COLO829 (cell line): ENCODE measurements at places on chromosomes 3 and 15.

DNA sequence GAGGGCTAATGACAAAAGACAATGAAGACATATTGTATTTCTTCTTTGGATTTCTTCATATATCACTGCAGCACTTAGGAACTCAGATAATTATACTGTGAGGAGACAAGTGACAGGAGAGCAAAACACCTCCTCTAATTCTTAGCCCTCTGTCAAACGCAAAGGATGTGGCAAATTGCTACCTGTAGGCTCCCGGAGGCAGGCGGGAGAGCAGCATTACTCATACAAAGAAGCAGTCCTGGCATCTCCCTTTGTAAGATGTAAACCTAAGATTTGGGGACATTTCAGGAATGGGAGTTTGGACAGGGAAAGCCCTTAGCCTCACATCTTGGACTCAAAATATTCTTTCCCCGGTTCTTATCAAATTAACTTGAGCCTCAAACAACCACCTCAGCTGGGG, 460.8 kb downstream of the SOX2 start:
- DNase-seq, result no peak

DNA sequence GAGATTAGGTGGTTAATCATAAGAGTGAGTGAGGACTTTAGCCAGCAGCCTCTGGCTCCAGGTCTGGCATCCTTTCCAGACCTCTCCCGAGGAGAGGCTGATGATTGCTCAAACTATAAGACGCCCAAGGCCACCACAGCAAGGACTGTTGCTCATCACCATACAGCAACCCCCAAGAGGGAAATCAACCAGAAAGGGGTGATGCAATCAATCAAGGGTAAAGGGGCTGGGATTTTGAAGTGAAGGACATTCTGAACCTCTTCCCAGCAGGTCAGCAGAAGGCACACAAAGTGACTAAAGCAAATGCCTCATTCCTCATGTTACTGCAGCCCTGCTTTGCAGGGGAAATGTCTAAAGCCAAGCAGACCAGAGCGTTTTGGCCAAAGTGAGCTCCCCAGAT, 247.3 kb upstream of the IGF1R start:
- no peak for DNase-seq

DNA sequence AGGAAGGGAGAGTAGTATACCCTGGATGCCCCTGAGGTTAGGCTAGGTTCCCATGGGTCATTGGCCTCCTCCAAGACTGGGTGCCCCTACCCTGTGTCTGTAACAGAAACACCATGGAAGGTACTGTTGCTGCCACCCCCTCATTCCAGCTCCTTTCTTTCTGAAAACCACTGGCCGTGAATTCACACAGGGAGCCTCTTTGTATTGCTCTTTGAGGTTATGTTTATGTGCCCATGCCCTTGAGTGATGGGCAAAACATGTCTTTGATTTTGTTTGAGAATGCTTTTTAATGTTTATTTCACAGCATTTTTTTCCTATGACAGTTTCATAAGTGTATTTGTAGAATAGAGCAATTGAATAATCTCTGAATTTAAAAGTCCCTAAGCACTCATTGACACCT, 79.7 kb downstream of the RARB start:
- DNase-seq, result peak; percentile 94

DNA sequence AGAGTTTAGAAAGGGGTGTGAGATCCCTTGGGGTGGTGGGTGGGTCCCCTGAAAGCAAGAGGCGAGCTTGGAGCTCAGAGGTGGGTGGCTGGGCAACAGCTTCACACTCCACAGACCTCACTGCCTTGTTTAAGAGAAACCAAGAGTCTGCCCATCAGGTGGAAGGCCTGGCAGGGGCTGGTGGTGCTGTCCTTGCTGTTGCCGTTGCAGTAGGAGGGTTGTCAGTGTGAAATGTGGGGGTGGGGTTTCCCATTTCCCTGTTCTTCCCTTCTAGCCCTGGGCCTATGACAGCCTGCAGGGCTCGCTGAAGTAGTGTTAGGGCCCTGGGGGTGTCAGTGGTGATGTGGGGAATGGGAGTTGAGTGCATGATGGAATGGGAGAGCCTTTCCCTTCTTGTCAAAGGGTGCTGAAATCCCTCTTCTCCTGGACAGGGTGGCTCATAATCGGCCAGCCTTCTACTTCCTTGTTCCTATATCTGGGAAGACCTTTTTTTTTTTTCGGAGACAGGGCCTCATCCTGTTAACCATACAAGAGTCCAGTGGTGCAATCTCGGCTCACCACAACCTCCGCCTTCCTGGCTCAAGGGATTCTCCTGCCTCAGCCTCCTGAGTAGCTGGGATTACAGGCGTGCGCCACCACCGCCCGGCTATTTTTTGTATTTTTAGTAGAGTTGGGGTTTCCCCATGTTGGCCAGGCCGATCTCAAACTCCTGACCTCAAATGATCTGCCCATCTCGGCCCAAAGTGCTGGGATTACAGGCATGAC, 4.3 kb downstream of the PLEKHO2 start:
- no peak for DNase-seq

DNA sequence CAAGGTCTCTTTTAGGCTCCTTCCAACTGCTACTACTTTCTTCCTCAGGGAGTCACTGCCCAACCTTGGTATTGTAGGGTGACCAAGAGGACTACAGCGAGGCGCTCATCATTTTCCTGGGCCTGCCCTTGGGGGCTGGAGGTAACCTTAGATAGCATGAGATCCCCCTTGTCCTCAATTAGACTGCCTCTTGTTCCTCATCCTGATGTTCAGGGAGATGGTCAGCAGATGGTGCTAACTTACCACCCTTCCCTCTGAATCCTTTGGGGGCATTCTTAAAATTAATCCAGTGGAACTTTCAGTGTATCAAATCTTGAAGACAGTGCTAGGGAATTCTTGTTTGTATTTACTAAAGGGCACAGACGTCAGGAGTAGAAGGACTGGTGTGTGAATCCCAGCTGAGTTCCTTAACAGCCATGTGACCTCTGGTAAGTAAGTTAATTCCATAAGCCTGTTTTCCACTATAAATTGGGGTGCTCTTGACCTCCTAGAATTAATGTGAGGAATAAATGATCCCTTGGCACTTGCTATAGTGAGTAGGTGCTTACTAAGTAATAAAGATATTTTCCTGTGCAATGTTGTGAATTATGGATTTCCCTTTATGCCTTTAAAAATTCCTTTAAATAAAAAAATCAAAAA, 4.1 kb upstream of the CLPX start:
- DNase-seq, result peak; percentile 41

DNA sequence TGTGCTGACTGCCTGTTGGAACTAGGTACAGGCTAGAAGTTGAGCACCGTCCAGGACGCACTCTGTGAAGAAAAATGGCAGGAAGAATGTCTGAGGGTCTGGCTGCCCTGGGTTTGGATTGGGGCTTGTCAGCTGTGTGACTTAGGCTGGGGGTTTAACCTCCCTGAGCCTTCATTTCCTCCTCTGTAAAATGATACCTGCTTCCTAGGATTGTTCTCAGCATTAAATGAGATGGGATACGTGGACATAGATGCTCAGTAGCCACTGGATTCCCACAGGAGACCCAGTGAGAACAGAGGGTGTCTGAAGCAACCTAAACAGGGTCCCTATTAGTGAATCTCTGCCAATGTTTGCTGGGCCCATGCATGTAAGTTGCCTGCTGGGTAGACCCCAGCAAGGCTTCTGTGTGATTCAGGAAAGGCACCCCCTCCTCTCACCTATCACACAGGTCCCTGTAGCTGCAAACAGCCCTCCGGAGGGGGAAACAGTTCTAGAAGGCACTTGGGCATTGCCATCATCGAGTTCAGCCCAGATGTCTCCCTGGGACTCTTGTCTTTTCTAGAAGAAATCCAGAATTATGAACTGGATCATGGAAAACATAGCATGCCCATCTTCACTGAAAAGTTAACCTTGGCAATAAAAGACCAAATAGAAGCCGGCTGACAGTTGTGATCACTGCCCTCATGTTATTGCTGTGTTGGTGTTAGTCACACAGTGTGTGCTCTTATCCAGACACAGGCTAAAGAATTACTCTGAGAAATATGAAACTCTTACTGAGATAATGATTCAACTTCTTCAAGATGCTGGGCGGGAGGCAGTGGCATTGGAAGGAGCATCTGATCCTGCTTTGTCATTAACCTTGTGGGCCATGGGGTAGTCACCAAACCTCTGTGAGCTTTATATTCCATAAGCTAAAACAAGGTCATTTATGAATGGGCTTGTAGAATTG, 64.5 kb downstream of the SMAD6 start:
- no peak for DNase-seq

DNA sequence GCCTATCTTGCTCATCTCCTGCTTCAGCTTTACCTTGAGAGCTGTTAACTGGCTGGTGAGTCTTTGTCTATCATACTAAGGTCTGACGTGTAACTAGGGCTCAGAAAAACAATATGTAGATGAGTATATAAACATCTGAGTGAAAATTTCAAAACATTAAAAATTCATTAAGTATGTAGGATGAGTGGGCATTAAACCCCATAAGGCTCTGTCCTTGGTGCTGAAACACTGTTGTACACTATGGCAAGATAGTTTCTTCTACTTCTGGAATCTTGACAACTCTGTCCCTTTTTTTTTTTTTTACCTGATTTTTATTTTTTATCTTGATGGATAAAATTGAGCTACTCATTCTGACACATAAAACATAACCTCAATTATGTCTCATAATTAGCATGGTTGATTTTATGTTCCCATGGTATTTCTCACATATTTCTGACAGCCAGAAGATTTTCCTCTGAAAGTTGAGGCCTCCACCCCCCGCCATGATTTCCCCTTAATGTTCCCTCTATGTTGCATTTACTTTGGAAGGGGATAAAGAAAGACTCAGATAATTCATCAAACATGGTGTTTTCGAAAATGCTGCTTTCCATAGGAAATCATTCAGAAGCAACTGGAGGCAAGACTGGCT, 54.3 kb downstream of the DGKG start:
- peak; percentile 25 for DNase-seq

GRCh38 chr15:58260725-58261267, 122.6 kb downstream of the AQP9 start:
- no peak for DNase-seq

GRCh38 chr3:76566211-76566534, 473.7 kb upstream of the ROBO2 start:
- DNase-seq, result no peak

DNA sequence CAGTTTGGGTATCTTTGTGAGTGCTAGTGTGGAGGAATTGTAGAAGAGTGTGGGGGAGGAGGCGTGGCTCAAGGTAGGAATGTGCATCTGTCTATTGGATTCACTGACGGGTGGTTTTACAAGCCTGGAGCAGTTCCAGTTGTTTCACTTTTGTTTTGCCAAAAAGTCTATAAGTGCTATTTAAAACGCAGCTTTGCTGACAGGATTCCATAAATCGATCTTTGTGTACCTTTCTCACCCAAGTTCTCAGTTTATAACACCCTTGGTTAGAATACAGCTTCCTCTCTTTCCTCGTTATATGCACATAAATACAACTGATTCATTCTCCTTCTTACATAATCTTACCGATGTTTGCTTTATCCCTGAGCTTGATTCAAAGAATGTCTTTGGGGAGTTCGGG, 123.2 kb upstream of the UBE2E2 start:
- no peak for DNase-seq

DNA sequence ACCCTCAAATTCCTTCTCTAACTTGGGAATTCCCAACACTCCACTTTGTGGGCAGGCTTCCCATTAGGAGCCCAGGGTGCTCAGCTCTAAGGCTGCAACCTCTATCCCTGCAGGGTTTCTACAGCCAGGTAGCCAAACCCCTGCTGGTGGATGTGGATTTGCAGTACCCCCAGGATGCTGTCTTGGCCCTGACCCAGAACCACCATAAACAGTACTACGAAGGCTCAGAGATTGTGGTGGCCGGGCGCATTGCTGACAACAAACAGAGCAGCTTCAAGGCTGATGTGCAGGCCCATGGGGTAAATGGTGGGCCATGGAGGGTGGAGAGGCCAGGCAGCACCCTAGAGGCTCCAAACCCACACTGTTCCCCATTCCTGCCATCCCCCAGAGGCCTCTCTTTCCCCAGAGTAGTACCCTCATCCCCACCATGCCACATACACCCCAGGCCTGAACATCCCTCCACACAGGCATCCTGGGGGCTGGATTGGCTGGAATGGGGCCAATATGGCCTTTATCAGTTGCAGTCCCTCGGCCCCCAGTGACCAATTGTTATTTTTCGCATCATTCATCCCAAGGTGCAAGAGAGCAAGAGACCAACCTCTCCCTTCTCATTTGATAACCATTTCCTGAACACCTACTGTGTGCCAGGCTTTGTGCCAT, 7.7 kb downstream of the ITIH1 start:
- no peak for DNase-seq

GRCh38 chr15:83208367-83208661, 691 bp upstream of the HDGFL3 start:
- no peak for DNase-seq
